Hematopoietic multipotent progenitor cell (in vitro differentiated cells): ENCODE measurements at places on chromosomes 7 and 10.

DNA sequence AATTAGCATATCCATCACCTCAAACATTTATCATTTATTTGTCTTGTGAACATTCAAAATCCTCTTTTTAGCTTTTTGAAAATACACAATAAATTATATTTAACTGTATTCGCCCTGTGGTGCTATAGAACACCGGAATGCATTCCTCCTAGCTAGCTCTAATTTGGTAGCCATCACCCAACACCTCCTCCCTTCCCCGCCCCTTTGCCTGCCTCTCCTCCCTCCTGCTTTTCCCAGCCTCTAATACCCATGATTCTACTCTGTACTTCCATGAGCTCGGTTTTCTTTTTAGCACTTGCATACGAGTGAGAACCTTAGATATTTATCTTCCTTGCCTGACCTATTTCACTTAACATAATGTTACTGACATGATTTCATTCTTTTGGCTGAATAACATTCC, 80.1 kb downstream of the ANKRD26 start:
- DNase-seq = no peak

DNA sequence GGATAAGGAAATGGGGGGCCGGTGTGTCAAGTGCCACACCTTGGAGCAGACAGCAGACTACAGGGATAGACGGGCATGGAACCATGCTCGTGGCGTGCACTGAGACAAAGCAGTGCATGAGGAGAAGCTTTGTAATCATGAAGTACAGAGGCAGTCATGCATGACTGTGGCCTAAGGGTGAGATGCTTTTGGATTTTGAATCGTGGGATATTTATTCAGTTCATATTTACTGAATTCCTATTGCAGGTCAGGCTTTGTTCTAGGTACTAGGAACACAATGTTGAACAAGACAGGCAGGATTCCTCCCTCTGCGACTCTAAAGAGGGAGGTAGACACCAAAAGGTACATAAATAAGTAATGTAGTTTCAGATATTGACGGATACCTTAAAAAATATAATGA, 597.6 kb downstream of the PARD3 start:
- no peak for DNase-seq

GRCh38 chr10:44008270-44008916, 359.7 kb upstream of the ZNF32 start:
- no peak for DNase-seq

- no peak for DNase-seq
Measured at GRCh38 chr10:69976795-69977546, 75.7 kb upstream of the MACROH2A2 start.

- DNase-seq = no peak
Measured at GRCh38 chr7:120837599-120837998, 20.3 kb downstream of the TSPAN12 start.

DNA sequence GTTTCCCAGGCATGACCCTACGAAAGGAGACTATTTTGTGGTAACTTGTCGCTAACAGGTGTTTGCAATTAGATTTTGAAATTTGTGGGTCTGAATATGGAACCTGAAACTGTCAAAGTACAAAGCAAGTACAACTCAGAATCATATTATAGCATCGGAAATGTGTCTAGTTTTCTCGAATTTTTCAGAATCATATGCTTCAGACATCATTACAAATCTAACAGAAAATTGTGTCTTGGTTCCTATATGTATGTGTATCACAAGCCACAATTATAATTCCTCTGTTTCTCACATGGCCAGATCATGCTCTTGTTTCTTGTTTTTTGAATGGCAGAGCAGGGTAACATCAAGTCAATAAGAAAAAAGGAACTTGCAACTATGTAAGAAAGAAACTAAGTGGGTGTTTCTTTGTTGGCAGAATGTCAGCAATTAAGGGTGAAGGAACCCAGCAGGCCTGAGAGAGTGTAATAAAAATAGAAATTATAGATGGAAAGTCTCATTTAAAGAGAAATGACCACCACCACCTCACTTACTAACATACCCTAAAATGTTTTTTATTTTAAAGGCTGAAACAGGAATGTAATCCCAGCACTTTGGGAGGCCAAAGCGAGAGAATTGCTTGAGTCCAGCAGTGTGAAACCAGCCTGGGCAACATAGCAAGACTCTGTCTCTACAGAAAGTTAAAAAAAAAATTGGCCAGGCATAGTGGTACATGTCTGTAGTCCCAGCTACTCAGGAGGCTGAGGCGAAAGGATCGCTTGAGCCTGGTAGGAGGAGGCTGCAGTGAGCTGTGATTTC, 51.3 kb downstream of the PRTFDC1 start:
- DNase-seq = no peak

GRCh38 chr10:63491588-63492316, 26.0 kb upstream of the JMJD1C start:
- no peak for DNase-seq

DNA sequence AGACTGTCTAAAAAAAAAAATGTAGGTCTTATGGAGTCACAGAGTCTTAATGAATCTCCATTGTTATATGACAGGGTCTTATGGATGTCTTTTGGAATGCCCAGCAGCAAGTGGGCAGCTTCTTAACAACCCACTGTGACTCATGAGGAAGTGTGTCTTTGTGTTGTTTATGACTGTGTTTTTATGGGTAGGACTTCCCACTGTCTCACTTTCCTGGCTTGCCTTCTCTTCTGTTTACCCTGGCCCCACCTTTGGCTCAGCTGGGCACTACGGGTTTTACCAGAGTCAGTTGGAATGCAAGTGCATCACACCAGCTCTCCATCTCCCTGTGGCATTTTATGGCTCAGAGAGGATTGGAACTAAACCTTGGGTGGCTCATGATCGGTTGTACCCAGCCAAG, 580.5 kb downstream of the AUTS2 start:
- no peak for DNase-seq

GRCh38 chr10:76119515-76119914, 688.1 kb downstream of the LRMDA start:
- no peak for DNase-seq

DNA sequence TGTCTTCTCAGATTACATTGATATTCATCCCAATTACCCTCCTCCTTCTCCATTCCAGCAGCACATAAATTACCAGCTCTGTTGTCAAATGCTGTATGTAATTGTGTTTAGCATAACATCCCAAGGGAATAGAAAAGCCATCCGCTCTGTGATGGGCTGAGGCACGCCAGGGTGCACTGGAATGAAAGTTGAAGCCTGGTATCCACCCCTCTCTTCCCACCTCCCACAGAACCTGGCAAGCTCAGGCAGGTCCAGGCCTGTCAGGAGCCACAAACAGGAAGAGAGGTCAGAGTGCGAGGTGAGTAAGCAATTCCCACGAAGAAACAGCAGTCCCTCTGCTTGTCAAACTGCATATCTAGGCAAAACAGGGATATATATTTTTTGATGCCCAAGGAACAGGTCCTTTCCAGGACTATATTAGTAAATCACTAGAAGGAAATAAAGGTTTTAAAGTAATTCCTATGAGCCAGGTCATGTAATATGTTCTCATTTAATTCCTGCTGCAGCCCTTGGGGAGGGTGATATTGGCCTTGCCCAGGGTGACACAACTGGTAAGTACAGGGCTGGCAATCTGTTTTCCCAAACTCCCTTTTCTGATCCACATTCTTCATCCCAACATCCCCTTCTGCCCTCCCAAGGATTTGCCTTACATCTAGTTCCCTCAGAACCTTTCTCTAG, 155.6 kb upstream of the GHITM start:
- no peak for DNase-seq

DNA sequence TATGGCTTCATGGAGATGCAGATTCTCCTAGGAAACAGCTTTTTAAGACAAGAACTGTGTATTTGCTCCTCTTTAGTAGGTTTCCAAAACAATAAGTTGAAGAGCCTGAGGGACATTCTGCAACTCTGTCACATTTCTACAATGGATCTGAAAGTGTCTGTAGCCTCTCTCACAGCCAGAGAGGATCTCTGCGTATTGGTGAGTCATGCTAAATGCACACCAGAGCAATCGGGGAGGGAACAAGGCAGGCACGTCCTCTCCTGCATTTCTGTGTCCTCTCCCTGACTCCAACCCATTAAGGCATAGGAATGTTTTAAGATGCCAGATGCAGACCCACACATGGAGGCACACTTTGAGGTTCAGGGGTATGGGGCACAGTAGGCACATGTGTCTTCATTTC, 1126.4 kb upstream of the GHITM start:
- DNase-seq = no peak

- no peak for DNase-seq
Measured at GRCh38 chr7:95901006-95901405, 128.7 kb downstream of the DYNC1I1 start.

DNA sequence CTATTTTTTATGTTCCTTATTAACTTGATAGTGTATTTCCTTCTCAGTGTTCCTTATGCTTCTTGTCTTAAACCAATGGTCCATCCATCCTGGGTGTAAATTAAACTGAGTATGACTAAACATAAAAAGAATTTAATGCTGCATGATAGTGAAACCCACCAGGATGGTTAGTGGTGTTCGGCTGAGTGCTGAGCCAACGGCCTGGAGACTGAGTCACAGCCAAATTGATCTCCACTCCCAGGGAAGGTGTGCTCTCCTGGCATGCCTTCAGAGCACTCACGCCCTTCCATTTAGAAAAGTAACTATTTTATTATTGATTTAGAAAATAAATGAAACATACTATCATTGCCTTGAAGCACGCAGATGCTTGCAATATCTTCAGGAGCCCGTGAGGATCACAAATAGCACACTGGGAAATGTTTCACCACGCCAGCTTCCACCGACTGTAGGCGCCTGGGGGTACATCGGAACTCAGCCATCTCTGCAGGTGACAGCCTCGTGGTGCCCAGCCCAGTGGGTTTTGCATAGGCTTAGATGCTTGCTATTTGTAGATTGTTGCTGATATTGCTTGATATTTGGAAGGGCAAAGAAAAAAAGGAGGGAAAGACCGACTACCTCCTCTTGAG, 40.0 kb upstream of the LOXL4 start:
- no peak for DNase-seq

GRCh38 chr10:22603581-22603980, 110.8 kb downstream of the PIP4K2A start:
- DNase-seq = no peak

DNA sequence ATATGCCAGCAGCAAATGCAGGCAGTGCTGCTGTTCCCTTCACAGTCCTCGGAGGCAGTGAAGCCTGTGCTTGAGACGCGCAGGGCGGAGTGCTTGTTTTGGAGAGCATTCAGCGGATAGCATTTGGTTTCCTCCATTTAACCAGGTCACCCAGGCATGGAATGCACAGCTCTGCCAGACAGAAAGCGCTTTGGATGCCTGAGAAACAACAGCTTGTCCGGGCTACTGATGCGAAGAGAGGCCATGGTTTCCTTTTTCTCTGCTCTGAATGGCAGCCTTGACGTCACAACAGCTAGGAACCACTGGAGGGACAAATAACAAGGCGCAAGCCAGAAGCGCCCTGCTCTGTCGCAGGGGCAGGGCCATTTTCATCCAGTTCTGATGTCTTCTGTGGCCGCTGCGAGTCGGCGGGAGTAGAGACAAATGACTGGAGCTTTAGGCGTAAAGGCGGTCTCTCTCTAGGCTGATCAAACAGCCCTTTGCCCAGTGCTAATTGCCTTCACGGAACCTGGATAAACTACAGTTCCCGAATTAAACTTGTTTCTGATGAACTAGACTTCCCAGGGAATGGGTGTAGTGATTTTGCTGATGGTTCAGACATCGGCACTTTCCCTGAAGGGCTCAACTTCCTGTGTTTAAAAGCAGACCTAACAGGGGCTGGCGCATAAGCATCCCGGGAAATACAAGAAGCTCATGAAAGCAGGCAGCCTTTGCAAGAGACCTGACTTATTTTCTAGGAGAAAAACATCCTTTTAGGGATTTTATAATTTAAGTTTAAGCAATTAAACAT, 187.6 kb upstream of the KLF14 start:
- no peak for DNase-seq
